ENCODE measurements at places on chromosomes 3 and 15.

DNA sequence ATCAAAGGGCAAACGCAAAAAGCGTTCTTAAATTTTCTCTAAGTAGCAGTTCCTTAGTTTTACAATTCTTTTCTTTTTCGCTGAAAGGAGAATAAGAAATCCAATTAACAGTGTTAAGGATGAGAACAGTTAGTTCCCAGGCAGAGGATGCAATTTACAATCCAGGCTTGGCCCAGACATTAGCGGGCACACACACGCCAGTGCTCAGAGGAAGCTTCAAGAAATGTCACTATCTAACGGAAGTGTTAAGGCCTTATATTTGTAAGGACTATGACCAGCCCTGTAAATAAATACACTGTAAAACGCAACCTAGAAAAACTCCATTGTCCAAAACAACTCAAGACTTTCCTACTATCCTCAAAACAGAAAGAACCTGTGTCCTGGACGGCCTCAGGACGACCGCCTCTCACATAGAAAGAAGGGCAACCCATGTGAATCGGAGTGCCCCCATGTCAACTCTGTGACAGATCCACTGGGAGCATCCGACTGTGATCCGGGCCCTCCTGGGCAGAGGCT is 1.3 kb downstream of the ACAP2 start:
- DNase-seq, result no peak

DNA sequence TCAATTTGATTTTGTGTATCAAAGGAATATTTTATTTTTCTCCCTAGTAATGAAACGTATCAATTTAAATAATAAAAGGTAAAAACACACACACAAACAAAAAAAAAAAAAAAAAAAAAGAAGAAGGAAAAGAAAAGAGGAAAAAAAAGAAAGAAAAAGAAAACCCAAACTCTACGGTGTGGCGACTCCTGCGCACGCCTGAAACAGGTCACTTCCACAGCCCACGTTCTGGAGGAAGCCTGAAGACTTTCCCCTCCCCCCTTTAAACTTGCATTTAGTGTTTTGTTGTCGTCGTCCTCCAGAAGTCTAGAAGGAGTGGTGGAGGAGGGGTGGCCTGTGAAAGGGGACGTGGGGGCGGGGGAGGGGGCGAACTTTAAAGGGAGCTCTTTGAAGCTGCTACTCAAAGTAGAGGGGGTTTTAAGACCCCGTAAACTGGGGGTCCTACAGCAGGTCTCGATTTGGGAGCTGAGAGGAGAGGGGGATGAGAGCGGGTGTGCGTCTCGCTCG is 2.3 kb upstream of the TLE3 start:
- DNase-seq, result no peak

GRCh38 chr3:156014489-156014888 is 105.9 kb upstream of the KCNAB1 start:
- no peak for DNase-seq

DNA sequence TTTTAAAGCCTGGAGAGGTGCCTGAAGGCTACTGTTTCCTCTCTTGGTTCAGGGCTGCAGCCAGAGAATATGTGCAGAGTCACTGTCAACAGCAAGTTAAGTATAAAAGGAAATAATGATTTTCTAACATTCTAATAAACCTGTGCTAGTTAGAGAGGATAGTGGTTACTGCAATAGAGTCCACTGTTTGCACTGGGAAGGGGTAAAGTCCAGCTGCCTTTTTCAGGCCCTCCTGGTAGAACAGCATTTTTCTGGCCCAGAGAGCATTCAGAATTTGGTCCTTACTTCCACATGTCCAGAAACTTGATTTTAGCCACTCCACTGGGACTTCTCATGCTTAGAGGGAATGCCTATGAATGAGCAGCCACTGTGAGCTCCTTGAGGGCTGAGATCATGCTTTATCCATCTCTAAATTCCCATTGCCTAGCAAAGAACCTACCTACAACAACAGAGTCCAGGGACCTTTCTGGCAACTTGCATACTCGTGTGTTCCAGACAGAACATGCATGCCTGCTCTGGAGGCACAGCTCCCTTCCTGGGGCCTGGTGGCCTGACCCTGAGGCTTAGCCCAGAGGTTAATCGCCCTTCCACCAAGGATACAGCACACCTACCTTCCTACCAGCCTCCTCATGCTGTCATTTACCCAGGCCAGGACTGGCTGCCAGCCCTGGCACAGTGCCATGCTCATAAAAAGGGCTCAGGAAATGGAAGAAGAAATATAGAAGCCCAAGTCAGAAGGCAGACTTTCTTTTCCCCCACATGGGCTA is 50.3 kb upstream of the ATP13A3 start:
- DNase-seq, result no peak

GRCh38 chr3:127216415-127217261 is 23.7 kb downstream of the PRR23E start:
- DNase-seq, result no peak

Data from stimulated activated CD8-positive, alpha-beta memory T cell treated with anti-CD3 and anti-CD28 coated beads, Interleukin-4, amount 100 ng/mL, for 4 hours (primary cell).